Forelimb muscle (tissue), 1 donor: ENCODE measurements at places on chromosomes 2 and 18. TPM values are rescaled to one million over a fixed set of nuclear protein-coding genes. Genes with fewer than 3 reads are reported as not detected.

GRCh38 chr2:32159678-32160077 is 6.0 kb upstream of the SLC30A6 start:
- no peak for DNase-seq

The FHOD3 gene
- 30.8 TPM for polyA plus RNA-seq

GRCh38 chr18:9400197-9400596 is 65.6 kb downstream of the TWSG1 start:
- no peak for DNase-seq

DNA sequence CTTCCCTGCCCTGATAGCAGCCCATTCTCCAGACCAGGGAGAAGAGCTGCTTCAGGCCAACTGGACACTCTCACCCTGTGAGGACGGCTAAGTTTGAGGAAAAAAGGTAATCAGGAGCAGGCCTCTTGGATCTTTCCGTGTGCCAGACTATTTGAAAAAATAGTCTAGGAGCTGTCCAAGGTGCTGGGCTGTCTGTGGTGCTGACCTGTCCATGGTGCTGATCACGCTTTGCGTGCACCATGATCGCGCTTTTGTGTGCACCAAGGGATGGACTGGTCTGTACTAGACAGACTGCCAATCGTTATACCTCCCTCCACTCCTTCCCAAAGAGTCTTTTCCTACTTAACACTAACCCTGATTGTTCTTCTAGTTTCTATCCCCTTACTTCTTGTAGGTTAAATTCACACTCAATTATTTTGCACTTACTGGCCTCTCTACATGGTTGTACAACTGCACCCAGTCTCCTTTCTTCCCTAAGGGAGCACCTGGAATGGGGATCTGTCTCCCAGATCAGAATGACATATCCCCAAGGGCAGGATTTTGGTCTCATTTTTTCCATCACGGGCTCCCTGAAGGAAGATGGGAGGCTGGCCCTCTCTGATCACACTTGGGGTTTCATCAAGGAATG is 295.4 kb downstream of the CELF4 start:
- peak; percentile 28 for DNase-seq

DNA sequence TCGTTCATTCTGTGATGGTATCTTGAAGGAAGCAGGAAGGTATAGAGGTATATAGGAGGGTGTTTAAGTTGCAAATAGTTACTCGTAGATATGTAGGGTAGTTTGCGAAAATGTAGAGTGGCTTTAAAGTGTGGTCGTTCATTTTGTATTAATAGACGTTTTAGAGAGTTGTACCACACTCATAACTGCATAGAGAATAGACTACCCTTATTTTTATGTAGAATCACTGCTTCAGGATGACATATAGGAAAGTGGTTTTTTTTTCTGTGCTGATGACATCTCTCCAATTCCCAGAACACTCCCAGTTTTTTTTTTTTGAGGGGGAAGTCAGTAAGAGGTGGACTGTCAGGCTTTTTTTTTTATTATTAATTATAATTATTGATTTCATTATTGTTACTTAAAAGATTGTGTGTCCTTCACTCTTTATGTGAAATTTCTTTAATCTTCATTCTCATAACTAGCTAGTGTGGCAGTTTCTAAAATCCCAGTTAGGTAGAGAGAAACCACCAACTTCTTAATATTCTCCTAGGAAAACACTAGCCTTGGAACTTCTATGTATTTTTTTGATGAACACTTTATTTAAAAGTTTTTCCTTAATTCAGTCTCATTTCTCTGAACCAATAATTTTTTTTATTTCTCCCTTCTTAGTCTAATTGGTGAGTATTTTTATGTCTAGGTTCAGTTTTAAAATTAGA is 1.5 kb downstream of the ACTR3 start:
- DNase-seq = no peak

The RNF125 gene
- polyA plus RNA-seq = 10.7 TPM

- no peak for DNase-seq
Observed at GRCh38 chr2:102282678-102283091, 28.7 kb upstream of the IL1RL1 start.

The PPP1R7 gene
- polyA plus RNA-seq = 71.0 TPM

GRCh38 chr18:70044632-70045031 is 97.0 kb upstream of the CD226 start:
- DNase-seq = no peak

DNA sequence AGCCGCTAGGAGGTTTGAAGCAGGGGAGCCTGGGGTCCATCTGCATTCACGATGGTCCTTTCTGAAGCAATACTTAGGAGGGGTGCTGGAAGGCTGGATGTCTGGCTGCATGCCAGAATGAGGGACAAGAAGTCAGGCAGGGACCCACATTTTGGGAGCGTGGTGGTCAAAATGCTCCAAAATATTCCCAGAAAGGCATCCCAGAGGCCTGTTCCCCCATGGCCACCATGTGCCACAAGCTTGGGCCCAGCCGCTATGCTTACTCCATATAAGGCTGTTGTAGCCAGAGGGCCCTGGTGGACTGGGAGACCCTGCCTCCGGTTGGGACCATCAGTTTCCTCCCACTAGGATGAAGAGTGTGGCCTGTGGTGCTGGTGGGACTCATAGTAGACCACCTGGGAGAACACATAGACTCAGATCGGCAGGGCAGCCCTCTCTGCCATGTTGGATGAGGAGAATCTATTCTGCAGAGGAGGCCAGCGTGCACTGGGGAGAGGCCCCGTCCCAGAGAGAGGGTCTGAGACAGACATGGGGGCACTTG is 3.6 kb upstream of the PROM2 start:
- DNase-seq = no peak

The GPR148 gene
- not detected for polyA plus RNA-seq

DNA sequence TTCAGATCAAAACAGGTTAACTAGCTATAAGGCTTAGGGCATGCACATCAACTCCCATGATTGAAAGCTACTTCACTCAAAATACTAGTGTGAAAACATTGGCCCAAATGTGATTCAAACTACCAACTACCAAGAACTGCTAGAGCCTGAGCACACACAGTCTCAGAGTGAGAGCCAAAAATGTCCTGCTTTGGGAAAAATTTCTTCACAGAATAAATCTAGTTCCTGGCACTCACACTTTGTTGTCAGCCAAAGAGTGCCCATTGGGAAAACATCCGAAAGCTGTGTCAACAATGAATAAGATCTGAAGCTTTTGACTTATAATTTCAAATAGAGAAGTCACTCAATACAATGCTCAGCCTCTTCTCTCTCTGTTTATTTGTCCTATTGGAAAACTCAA is 182.7 kb downstream of the LRATD1 start:
- DNase-seq = peak; percentile 35

GRCh38 chr2:9993488-9994165 is 42.1 kb downstream of the GRHL1 start:
- no peak for DNase-seq

DNA sequence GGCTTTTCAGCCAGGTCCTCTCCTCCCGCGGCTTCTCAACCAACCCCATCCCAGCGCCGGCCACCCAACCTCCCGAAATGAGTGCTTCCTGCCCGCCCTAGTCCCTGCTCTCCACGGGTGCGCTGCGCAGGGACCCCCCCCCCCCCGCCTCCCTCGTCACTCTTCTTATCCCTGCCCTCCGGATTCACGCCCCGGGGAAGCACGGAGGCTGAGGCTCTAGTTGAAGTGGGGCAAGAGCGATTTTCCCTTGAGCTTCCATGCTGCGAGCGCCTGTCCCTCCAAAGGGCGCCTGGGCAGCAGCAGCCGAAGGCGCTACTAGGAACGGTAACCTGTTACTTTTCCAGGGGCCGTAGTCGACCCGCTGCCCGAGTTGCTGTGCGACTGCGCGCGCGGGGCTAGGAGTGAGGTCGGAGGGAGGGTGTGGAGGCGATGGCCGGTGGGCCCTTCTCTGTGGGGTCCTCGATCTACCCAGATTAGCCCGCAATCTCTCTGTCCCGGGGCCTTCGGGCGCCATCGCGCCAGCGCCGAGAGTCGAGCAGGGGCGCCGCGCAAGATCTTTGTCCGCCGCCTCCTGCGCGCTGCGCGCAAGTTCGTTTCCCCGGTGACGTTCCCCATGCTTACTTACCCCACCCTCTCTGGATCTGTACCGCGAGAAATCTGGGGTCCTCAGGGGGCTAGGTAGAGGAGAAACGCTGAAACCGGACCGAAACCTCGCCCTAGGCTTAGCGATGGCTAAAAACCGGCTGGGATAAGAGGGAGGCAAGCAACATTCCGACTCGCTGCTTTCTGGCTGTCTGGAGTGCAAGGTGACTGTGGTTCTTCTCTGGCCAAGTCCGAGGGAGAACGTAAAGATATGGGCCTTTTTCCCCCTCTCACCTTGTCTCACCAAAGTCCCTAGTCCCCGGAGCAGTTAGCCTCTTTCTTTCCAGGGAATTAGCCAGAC is 677 bp downstream of the GAD1 start:
- DNase-seq = no peak

DNA sequence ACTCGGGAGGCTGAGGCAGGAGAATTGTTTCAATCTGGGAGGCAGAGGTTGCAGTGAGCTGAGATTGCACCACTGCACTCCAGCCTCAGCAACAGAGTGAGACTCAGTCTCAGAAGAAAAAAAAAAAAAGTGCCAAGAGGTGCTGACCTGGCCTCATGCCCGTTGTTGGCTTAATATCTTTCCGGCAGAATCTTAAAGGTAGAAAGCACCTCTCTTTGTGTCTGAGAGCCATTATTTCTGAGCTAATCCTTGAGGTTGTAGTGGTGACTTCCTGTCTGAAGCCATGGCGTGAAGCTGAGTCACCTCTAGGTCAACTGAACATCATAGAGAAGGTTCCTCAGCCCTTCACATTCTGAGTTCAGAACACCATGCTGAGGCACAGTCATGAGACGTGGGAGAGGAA is 60.4 kb downstream of the WDSUB1 start:
- DNase-seq = no peak

- DNase-seq = no peak
Observed at GRCh38 chr2:176892676-176893226, 319.8 kb upstream of the HNRNPA3 start.
